ENCODE measurements at places on chromosomes 5 and 9.

DNA sequence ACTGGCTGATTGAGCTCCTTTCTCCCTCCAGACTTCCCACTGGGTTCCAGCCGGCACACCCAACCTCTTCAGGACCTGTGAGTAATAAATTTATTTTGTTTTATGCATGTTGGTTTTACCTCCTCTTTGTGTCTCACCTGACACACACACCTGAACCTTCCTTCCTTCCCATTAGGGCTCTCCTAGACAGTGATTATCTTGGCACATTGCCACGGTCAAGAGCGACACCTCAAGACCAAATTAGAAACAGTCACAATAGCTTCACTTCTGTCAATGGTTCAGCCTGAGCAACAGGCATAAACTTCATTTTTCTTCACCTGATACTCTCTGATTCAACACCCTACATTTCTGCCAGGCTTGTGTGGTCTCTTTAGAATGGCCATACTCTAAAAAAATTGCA lies 296.3 kb upstream of the SMARCA2 start:
- no peak for DNase-seq

- DNase-seq = peak; percentile 75
Observed at GRCh38 chr5:154475591-154476353, 2.3 kb downstream of the HAND1 start.

GRCh38 chr9:115855458-115856133 lies 298.0 kb upstream of the PAPPA start:
- DNase-seq = no peak

- DNase-seq = peak; percentile 53
Observed at GRCh38 chr5:161058781-161059180, 206.8 kb upstream of the ATP10B start.

GRCh38 chr5:145598184-145598583 lies 237.0 kb downstream of the PRELID2 start:
- DNase-seq = no peak

GRCh38 chr5:123460296-123460729 lies 37.1 kb upstream of the CEP120 start:
- no peak for DNase-seq

DNA sequence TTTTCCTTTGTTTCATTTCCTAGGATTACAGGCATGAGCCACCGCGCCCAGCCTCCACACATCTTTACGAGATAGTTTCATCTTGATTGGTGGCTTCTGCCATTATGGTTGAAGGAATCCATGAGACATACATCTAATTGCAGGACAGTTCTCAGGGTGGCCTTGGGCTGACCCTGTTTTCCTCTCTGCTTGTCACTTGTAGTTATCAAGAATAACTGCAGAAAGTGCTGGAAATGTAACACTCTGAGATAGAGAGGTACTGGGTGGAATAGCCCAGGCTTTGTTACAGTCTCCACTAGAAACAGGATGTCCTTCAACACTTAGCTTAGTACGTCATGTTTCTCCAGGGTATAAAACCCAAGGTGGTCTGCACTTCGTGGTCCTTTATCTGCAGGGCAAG lies 10.7 kb downstream of the UGT3A2 start:
- DNase-seq = peak; percentile 19
